ENCODE measurements at places on chromosomes 12 and 14.

DNA sequence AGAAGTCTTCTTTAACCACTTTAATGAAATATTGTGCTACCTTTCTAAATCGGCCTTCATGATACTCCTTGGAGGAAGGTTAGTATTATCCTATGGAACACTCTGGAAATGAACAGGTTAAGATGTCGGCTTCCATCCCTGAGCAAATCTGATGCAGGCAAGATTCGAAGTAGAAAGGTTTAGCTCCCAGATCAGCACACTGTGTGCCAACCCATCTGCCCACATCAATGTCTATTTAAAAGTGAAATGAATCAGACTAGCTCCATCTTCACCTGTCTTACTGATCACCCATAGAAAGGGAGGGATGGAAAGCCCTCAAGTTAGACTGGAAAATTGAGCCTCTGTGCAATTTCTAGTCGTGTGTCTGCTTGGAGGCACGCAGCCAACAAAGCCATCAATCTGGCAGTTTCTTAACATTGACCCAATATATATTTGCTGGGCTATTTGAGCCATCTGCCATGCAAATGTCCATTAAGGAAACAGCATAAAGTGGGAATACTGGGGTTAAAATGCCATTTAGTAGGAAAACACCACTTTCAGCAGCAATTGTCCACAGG is 506.1 kb downstream of the RMST start:
- H3K36me3 ChIP-seq = no peaks in the 10 kb centered on the region
- H3K4me1 ChIP-seq = no peaks in the 10 kb centered on the region
- no peak overlapping the region for H3K4me3 ChIP-seq
- DNase-seq = no peak

DNA sequence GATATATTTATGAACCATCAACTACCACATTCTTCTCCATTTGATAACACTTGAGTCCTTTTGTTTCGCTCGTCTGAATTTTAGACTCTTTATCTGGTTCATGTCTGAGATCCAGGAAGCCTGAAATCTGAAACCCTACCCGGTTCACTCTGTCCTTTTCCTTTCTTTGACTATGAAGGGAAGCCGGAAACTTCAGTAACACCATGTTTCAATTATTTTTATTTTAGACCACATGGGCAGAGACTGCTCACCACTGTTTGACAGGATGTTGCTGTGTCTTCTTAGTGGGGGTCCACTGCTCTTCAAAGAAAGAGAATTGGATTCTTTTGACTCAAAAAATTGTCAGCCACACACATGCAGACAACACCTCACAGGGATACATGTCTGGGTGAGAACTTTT is 331.9 kb upstream of the FLRT2 start:
- no peak overlapping the region for H3K27ac ChIP-seq
- H3K4me3 ChIP-seq = no peak overlapping the region
- H3K36me3 ChIP-seq = no peaks in the 10 kb centered on the region
- DNase-seq = no peak

- no peaks in the 10 kb centered on the region for H3K27me3 ChIP-seq
- no peak overlapping the region for H3K27ac ChIP-seq
- H3K4me3 ChIP-seq = no peak overlapping the region
- H3K36me3 ChIP-seq = no peaks in the 10 kb centered on the region
- DNase-seq = no peak
Measured at GRCh38 chr12:52647601-52648000, 4.4 kb downstream of the KRT2 start.

GRCh38 chr12:22088886-22089285 is 42.9 kb downstream of the CMAS start:
- DNase-seq = no peak
- no peaks in the 10 kb centered on the region for H3K36me3 ChIP-seq
- H3K27me3 ChIP-seq = no peaks in the 10 kb centered on the region
- H3K27ac ChIP-seq = no peak overlapping the region

GRCh38 chr14:48349689-48350088 is 674.3 kb upstream of the MDGA2 start:
- no peak overlapping the region for H3K4me3 ChIP-seq
- DNase-seq = no peak
- H3K27me3 ChIP-seq = no peaks in the 10 kb centered on the region
- no peaks in the 10 kb centered on the region for H3K4me1 ChIP-seq

DNA sequence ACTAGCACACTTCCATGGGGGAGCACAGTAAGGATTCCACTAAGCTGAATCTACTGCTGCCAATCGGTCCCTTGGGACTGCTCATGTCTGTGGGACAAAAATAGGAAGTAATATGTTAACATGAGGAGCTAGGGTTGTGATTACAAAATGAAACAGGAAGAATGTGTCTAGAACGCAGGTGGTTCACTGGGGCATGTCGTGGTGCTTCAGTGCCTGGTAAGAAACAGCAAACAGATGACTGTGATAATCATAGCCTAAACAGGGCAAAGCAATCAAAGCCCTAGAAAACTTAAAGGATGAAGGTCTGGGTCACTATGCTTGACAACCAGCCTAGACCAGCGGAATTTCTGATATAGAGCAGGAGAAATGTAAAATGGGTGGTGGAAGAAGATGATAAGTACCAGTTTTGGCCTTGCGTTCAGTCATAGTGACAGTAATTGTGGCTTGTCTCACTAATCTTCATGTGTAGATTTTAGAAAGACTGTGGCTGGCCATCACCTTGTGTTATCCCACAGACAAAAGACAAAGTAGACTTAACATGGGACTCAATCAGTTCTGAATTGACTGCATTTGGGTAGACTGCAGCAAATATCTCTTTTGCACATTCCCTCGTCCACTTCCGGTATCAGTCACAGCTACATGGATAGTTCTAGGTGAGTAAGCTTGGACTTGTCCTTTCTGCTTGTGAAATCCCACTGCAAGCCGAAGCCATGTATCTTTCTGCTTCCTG is 51.4 kb downstream of the WASHC3 start:
- H3K27ac ChIP-seq = no peak overlapping the region
- H3K27me3 ChIP-seq = no peaks in the 10 kb centered on the region
- peak; percentile 16 for DNase-seq
- no peaks in the 10 kb centered on the region for H3K36me3 ChIP-seq
- no peak overlapping the region for H3K4me3 ChIP-seq

- H3K27ac ChIP-seq = no peak overlapping the region
- peaks cover 13% of the 10 kb centered on the region for H3K27me3 ChIP-seq
- H3K36me3 ChIP-seq = no peaks in the 10 kb centered on the region
- H3K4me1 ChIP-seq = no peaks in the 10 kb centered on the region
Measured at GRCh38 chr12:1844661-1845409, 24.5 kb downstream of the LRTM2 start.

- H3K27me3 ChIP-seq = no peaks in the 10 kb centered on the region
- no peak overlapping the region for H3K4me3 ChIP-seq
- H3K36me3 ChIP-seq = no peaks in the 10 kb centered on the region
- no peak overlapping the region for H3K27ac ChIP-seq
- no peak for DNase-seq
- H3K4me1 ChIP-seq = no peaks in the 10 kb centered on the region
Measured at GRCh38 chr12:86275356-86275755, 19.2 kb upstream of the MGAT4C start.

- peaks cover 10% of the 10 kb centered on the region for H3K27me3 ChIP-seq
- H3K36me3 ChIP-seq = no peaks in the 10 kb centered on the region
- H3K27ac ChIP-seq = no peak overlapping the region
Measured at GRCh38 chr12:109721276-109721675, 7.7 kb downstream of the FAM222A start.

DNA sequence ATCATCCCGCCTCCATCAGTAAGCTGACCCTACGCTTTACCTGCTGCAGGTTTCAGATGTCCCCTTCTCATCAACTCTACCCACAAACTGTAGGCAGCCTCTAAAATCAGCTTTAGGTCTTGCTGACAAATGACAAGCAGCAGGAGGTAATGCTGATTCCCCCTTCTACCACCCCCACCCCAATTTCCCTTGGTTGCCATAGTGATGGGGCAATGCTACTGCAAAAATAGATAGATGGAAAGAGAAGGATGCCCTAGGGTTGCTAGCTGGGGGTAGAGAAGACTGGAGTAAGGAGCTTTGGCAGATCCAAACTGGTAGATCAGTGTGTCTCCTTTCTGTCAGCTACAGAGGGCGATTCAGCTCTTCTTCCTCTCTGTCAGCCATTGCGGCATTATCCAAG is 19.8 kb upstream of the PDE1B start:
- H3K36me3 ChIP-seq = no peaks in the 10 kb centered on the region
- no peak overlapping the region for H3K27ac ChIP-seq
- DNase-seq = no peak
- no peak overlapping the region for H3K4me3 ChIP-seq
- H3K4me1 ChIP-seq = no peaks in the 10 kb centered on the region

GRCh38 chr12:113887906-113888305 is 78.2 kb downstream of the RBM19 start:
- H3K4me3 ChIP-seq = no peak overlapping the region
- DNase-seq = no peak
- no peak overlapping the region for H3K27ac ChIP-seq

GRCh38 chr12:101642115-101643067 is 47.6 kb downstream of the MYBPC1 start:
- no peak overlapping the region for H3K27ac ChIP-seq
- no peak overlapping the region for H3K4me3 ChIP-seq
- DNase-seq = peak; percentile 18
- peaks cover 14% of the 10 kb centered on the region for H3K27me3 ChIP-seq
- H3K36me3 ChIP-seq = no peaks in the 10 kb centered on the region
- H3K4me1 ChIP-seq = no peaks in the 10 kb centered on the region

DNA sequence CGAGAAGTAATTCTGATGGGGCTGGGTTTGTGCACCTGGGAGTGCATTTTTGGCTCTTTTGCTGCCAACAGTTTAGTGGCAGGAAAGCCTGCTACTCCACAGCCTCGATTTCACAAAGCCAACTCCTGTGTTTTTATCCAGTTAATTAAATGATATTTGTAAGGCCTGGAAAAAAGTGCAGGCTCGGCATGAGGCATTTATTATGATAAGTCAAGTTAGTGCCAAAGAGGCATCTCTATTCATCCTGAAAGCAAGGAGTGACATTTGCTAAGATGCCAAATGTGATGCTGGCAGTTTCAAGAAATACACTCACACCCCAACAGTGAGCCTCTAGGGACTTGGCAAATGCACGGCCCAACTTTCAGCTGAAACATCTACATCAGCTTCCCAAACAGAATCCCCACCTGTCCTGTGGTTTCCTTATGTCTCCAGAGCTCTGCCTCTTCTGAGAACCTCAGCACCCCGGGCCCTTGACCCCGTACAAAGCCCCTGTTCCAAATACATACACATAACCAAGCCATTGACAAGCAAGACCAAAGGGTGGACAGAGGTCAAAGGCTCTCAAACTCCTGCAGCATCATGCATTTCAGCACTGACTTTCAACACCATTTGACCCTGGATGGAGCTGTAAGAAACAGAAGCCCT is 955.1 kb upstream of the TMEM132C start:
- DNase-seq = no peak
- H3K4me3 ChIP-seq = no peak overlapping the region
- H3K27me3 ChIP-seq = no peaks in the 10 kb centered on the region
- no peak overlapping the region for H3K27ac ChIP-seq
- H3K4me1 ChIP-seq = no peaks in the 10 kb centered on the region

GRCh38 chr12:29797565-29798355 is 14.0 kb upstream of the TMTC1 start:
- DNase-seq = no peak
- H3K4me3 ChIP-seq = no peak overlapping the region
- H3K27ac ChIP-seq = no peak overlapping the region
- H3K36me3 ChIP-seq = no peaks in the 10 kb centered on the region
- H3K4me1 ChIP-seq = no peaks in the 10 kb centered on the region

- no peak for DNase-seq
- no peak overlapping the region for H3K4me3 ChIP-seq
- H3K27me3 ChIP-seq = no peaks in the 10 kb centered on the region
Measured at GRCh38 chr14:59428581-59429012, 36.6 kb downstream of the GPR135 start.

GRCh38 chr12:13219320-13219719 is 22.8 kb downstream of the EMP1 start:
- DNase-seq = no peak
- no peak overlapping the region for H3K27ac ChIP-seq
- no peaks in the 10 kb centered on the region for H3K4me1 ChIP-seq
- no peaks in the 10 kb centered on the region for H3K27me3 ChIP-seq
- no peak overlapping the region for H3K4me3 ChIP-seq
- H3K36me3 ChIP-seq = no peaks in the 10 kb centered on the region

DNA sequence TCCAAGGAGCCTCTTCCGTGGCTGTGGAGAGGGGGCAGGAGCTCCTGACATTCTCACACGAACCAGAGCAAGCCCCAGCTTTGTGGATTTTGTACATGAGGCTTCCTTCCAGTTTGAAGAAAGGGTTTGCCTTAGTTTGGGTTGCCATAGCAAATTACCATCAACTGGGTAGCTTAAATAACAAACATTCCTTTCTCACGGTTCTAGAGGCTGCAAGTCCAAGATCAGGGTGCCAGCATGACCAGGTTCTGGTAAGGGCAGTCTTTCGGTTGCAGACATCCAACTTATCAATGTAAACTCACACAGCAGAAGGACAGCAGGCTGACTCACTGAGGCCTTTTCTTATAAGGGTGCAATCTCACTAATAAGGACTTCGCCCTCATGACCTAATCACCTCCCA is 25.9 kb upstream of the STAB2 start:
- H3K27me3 ChIP-seq = no peaks in the 10 kb centered on the region
- H3K4me3 ChIP-seq = no peak overlapping the region
- H3K4me1 ChIP-seq = no peaks in the 10 kb centered on the region
- DNase-seq = no peak

- no peaks in the 10 kb centered on the region for H3K36me3 ChIP-seq
- peaks cover 11% of the 10 kb centered on the region for H3K4me1 ChIP-seq
- H3K27me3 ChIP-seq = no peaks in the 10 kb centered on the region
Measured at GRCh38 chr12:7075518-7075917, 15.0 kb downstream of the C1S start.

Data from transverse colon (tissue), 4 donors.